ENCODE measurements at places on chromosomes 7 and 10. TPM values are rescaled to one million over a fixed set of nuclear protein-coding genes. Genes with fewer than 3 reads are reported as not detected.

SLC29A3 gene
- 10.4 TPM for total RNA-seq

SLC26A5 gene
- not detected for total RNA-seq

IL6 gene
- not detected for total RNA-seq

ARHGEF5 gene
- 12.9 TPM for total RNA-seq

CYP26C1 gene
- 0.44 TPM for total RNA-seq

CCDC201 gene
- not detected for total RNA-seq

NKX2-3 gene
- not detected for total RNA-seq

ATRNL1 gene
- total RNA-seq, result not detected

CELF2 gene
- 174 TPM for total RNA-seq

FAM204A gene
- total RNA-seq, result 64.0 TPM

MYL10 gene
- total RNA-seq, result not detected

MMD2 gene
- not detected for total RNA-seq

DPP6 gene
- not detected for total RNA-seq

HOXA7 gene
- total RNA-seq, result not detected

OR2A1 gene
- not detected for total RNA-seq

KIAA1549 gene
- 0.39 TPM for total RNA-seq

RHOBTB1 gene
- not detected for total RNA-seq

MINDY4 gene
- total RNA-seq, result 1.5 TPM

CHAT gene
- total RNA-seq, result not detected

PDK4 gene
- 1.7 TPM for total RNA-seq

ADAP1 gene
- total RNA-seq, result 12.4 TPM

PLOD3 gene
- total RNA-seq, result 34.0 TPM

CDCA7L gene
- total RNA-seq, result 48.7 TPM

TAC1 gene
- total RNA-seq, result not detected

Measured in naive thymus-derived CD8-positive, alpha-beta T cell (primary cell).